ENCODE measurements at places on chromosomes 6 and 20. TPM values are rescaled to one million over a fixed set of nuclear protein-coding genes. Genes with fewer than 3 reads are reported as not detected.

SLC26A8 gene
- 0.40 TPM for polyA plus RNA-seq

PDE10A gene
- 10.1 TPM for polyA plus RNA-seq

ID4 gene
- polyA plus RNA-seq, result 43.0 TPM

C20orf144 gene
- polyA plus RNA-seq, result 0.32 TPM

NDUFAF5 gene
- 25.4 TPM for polyA plus RNA-seq
